ENCODE measurements at places on chromosomes 2 and 18.

- DNase-seq = no peak
These were observed 60.2 kb downstream of the MYT1L start for GRCh38 chr2:2270808-2271415.

DNA sequence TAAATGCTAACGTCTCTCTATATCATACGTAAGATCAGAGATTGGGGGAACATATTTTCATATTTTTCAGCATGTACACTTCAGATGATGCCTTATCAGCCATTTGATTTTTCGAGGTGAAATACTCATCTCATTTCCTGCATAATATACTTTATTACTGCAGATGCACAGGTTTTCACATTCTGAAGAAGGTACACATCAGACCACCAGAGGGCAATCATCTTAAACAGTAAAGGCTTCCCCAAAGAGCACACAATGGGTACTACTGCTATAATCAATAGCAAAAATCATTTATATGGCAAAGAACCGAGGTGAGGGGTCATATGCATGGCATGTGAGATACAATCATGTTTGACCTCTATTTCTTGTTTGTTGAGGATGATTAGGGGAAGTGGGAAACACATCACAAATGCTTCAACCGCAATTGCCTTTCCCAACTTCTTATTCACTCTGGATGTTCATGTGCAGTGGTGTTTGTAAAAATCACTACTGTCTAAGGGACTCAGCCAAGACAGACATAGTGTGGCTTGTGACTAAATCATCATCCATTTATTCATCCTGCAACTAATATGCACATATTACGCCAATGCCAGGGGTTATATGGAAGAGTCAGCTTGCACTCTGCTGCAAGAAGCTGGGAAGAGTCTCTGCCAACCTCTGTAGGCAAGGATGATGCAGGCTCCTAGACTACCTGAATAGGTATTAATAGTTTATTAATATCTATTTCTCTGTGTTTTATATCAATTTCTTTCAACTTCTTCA lies 118.7 kb downstream of the EPB41L3 start:
- peak; percentile 32 for DNase-seq

DNA sequence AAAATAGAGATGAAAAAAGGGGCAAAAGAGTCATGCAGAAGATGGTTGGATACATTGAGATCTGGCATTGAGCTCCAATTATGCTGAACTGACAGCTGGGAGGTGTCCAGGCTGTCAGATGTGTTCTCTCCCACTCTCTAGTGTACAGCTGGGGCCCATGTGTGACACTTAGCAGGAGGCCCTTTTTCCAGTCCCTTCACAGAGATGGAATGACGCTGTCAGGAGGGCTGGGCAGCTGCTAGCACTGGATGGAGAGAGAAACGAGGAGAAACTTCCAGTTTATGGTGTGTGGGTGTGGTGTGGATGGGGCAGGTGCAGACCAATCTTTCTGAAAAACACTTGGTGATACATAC lies 437.7 kb upstream of the HS6ST1 start:
- no peak for DNase-seq

DNA sequence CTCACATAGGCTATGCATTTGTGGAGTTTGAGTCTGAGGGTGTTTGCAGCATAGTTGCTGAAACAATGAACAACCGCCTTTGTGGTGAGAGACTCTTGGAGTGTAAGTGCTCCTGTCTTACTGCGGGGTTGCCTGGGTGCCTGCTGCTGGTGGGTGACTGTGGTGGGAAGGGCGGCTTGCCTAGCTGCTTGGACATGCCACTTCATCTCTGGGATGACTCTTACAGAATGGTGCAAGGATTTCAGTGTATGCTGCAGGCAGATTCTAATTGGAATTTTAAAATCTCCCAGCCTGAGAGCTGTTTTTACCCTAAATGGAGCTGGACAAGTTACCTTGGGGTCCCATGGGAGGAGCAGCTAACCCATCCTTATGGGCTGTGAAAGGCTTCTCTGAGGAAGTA lies 50.1 kb downstream of the CYP27C1 start:
- no peak for DNase-seq

- peak; percentile 27 for DNase-seq
These were observed 709 bp downstream of the UGP2 start for GRCh38 chr2:63842149-63843061.

DNA sequence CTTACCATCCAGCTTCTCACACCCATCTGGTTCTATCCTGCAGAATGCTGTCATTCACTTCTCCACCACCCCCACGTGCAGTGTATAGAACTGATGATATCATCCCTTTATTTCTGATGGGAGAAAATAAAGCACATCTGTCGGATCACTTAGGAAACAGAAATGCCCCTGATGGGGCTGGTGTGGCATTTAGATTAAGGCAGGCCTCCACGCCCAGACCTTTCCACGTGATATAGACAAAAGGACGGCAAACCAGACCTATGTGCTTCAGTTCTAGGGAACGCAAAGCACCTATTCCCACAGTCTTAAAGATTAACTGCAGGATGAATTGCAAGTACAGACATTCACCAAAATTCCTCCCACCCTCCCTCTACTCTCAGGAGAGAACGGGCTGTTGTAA lies 27.6 kb upstream of the CABLES1 start:
- no peak for DNase-seq

GRCh38 chr2:188478724-188479123 lies 187.1 kb downstream of the GULP1 start:
- no peak for DNase-seq

GRCh38 chr2:164992818-164993217 lies 37.5 kb upstream of the SLC38A11 start:
- DNase-seq = peak; percentile 58

- DNase-seq = no peak
These were observed 102.4 kb downstream of the COL3A1 start for GRCh38 chr2:189076572-189076971.

- DNase-seq = no peak
These were observed 28.3 kb upstream of the INSIG2 start for GRCh38 chr2:118059919-118060478.

All from activated naive CD4-positive, alpha-beta T cell treated with anti-CD3 and anti-CD28 coated beads, Interleukin-2, amount 10 ng/mL, durations not matched to agents 7 days and 5 days (primary cell).